Stimulated activated CD8-positive, alpha-beta memory T cell treated with anti-CD3 and anti-CD28 coated beads, Interleukin-4, amount 100 ng/mL, for 4 hours (primary cell): ENCODE measurements at places on chromosomes 2 and 18.

DNA sequence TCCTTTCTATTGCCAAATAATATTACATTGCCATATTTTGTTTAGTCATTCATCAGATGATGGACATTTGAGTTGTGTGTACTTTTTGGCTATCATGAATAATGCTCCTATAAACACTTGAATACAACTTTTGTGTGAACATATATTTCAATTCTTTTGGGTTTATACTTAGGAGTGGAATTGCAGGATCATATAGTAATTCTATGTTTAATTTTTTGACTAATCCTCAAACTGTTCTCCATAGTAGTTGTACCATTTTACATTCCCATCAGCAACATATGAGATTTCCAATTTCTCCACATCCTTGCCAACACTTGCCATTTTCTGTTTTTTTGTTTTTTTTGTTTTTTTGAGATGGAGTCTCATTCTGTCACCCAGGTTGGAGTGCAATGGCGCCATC, 87.2 kb downstream of the B3GNT2 start:
- DNase-seq: no peak

DNA sequence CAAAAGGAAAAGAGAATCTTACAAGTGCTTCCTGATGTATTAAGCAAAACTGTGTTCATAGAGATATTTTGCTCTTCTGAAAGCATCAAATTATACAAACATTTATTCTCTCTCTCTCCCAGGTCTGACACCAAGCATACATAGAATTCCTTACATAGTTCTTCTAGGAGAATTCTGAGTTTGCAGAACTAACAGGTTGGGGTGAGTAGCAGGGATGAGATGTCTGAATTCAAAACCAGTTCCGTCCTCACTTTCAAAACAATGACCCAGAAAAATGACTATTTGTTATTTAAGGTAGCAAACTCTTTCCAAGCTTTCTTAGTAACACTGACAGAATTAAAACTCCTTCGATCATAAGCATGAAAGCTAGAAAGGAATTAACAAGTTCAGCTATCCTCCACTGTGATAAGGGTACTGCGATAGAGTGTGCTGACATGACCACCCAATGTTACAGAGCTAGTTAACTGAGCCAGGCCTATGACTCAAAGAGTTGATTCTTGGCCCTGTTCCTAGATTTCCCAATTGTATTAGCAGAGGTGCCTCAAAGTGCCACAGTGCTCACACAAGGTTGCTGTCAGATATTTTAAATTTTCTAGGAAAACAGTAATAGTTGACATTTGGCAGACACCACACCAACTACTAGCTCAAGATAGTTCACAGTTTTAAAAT, 85.8 kb upstream of the SETBP1 start:
- DNase-seq: no peak

DNA sequence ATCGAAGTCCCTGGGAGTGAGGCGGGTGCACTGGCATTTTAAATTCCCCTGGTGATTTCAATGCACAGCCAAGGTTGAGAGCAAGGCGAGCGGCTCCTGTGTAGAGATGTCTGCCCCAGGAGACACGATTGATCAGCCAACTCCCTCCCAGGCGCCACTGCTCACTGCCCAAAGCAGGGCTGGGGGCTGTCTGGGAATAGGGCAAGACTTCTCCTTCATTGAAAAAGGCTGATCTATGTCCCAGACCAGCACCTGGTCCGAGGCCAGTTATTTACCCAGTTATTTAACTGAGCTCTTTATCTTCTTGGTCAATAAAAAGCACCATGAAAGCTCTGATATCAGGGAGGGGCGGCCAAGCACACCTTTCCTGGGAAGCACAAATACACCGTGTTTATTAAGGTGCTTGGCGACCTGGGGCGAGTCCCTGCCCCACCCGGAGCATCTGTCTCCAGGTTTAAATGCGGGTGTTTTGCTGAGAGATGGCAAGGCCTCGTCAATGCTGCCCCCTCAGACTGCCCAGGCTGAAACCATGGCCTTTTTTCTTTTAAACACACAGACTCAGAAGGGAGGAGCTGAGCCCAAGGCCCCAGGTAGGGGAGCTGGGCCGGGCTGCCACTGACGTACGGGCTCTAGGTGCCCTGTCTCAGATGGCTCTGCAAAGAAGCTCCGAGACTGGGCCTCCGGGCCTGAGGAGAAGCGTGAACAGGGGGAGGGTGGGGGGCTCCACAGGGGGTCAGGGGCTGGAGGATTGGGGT, 73.9 kb upstream of the HPCAL1 start:
- DNase-seq: no peak

- DNase-seq: no peak
Observed at GRCh38 chr18:38966841-38967240, 1401.2 kb upstream of the CELF4 start.

DNA sequence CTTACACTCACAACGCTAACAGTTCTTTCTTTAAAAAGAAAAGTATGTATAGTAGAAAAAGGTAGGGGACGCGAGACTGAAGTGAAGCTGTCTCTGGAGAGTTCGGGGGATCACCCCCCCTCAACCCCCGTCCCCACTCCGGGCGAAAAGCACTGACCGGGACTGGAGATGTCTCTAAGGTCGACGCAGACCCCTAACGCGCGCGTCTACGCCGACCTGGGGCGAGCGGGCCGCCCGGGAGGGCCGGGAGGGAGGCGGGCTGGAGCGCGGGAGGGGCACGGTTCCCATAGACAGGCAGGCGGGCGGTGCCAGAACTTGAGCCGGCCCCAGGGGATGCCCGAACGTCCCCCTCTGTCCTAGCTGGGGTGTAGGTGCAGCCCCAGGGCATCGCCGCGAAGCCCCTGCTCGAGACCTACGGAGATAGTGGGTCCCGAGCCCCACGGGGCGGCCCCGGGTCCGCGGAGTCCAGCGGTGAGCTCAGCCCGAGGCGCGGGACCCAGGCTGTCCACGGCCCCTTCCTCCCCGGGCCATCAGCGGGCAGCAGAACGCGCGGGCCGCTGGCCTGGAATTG, 82.2 kb downstream of the CHRNA1 start:
- DNase-seq: no peak

GRCh38 chr2:25164561-25164960, 3.8 kb downstream of the POMC start:
- DNase-seq: no peak

- no peak for DNase-seq
Observed at GRCh38 chr18:75003764-75004690, 204.9 kb downstream of the PTGR3 start.

GRCh38 chr2:74952575-74952974, 5.9 kb upstream of the POLE4 start:
- DNase-seq: no peak
